Inflammatory macrophage (primary cell): ENCODE measurements at places on chromosomes 7 and 10.

GRCh38 chr7:110664803-110665202 lies 426.1 kb upstream of the LRRN3 start:
- no peak for DNase-seq

GRCh38 chr10:59631237-59631636 lies 78.4 kb downstream of the SLC16A9 start:
- no peak for DNase-seq

DNA sequence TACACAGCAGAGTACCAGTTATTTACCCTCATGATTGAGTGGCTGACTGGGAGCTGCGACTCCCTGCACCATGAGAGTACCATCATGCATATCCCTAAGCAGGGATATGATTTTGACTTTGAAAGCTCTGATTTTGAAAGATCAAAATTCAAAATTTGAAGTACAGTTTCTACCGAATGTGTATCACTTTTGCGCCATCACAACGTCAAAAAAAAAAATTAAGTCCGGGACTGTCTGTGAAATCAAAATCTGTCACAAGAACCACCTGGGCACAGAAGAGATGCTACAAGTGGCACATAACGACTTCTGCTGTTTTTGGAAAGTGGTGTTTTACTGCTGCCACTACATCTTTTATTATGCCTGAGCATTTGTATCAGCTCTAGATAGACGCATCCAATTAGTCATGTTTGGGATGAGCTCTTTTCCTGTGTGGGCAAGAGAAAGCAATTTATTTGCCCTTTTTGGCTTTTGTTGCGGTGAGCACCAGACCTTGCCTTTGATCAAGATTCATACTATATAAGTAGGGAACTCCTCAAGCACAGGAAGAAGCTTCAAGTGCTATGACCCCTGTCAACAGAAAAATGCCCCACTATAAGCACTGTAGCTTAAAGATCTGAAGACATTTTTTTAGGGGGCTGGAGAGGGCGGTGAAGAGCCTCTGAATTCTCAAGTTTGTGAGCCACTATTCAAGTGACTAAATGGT lies 10.7 kb downstream of the MTPN start:
- DNase-seq, result no peak

- no peak for DNase-seq
These were observed 263.2 kb upstream of the MGMT start for GRCh38 chr10:129203819-129204218.

- DNase-seq, result no peak
These were observed 530.6 kb upstream of the MGMT start for GRCh38 chr10:128936392-128936791.

DNA sequence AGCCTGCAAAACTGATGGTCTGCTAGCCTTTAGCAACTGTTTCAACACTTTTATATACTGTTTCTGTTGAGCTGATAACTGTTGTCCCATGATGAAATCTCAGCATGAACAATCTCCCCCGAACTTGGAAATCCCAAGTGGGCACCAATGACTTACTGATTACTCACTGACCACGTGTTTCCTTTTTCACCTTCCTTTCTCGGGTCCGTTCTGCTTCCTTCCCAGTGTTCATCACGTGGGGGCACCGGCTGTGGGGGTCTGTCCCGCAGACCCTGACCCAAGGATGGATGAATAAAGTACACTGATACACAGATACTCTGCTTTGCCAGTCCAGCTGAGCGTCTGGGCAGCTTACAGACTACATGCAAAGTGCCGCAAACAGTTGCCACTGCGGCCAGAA lies 39.0 kb upstream of the RASGEF1A start:
- DNase-seq, result peak; percentile 66

DNA sequence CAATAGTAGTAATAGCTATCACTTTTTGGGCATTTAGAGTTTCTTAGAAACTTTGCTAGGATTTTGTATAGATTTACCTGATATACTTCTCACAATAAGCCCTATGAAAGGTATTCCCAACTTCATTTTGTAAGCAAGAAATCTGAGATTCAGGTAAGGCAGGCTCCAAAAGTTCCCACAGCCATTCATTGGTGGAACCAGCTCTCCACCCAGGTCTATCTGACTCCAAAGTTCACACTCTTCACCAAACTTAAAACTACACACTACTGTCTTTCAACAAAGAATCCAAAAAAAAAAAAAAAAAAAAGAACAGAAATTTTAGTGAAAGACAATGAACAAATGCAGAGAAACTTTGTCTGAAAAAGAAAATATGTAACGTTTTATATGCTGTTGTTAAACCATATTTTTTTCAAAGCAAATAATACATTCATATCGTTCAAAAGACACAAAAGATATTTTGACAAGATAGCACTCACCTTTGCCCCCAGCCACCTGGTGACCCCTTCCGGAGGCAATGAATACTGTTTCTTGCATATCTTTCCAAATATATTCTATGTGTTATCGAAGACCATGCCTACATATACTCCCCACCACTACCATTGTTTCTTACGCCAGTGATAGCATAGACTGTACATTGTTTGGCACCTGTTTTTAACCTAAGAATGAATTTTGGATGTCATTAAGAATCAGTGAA lies 108.2 kb downstream of the C1GALT1 start:
- no peak for DNase-seq

GRCh38 chr7:7563269-7563668 lies 3.4 kb upstream of the MIOS start:
- DNase-seq, result no peak

GRCh38 chr7:1428941-1429501 lies 30.2 kb downstream of the MICALL2 start:
- no peak for DNase-seq

GRCh38 chr10:125060026-125060425 lies 100.3 kb downstream of the CTBP2 start:
- no peak for DNase-seq

- peak; percentile 41 for DNase-seq
These were observed 1.1 kb downstream of the RRP12 start for GRCh38 chr10:97399843-97400545.

- no peak for DNase-seq
These were observed 3.3 kb upstream of the PRSS2 start for GRCh38 chr7:142767451-142767850.

DNA sequence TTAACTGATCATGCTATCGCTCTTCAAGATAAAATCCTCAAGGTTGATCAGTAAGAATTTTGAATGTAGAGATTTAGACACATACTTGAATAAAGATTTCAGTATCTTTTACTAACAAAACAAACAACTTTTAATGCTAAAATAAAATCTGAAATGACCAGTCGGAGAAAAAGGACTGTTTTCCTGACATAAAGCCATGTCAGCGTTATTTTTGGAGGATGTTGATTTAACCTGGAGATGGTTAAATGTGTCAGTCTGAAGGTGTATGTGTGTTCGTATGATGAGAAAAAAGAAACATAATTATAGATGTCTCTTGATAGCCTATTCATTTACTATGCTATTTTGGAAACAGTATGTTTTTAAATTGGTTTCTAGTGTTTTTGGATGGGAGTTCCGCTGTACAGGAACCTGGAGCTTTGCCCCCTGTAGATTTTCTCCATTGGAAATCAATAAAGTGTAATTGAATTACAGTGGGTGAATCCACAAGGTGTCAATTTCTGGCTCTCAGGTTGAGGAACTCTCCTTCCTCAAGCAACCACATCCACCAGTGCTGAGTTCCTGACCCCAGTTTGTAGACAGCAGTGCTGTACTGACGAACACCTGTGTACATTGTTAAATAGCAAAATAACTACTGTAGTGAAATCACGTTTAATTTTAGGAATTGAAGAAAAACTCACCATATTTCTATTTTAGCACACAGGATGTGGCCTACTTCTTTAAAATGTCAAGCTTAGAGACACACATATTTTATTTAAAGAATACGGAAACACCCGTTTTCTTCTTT lies 670.1 kb downstream of the MAGI2 start:
- no peak for DNase-seq

DNA sequence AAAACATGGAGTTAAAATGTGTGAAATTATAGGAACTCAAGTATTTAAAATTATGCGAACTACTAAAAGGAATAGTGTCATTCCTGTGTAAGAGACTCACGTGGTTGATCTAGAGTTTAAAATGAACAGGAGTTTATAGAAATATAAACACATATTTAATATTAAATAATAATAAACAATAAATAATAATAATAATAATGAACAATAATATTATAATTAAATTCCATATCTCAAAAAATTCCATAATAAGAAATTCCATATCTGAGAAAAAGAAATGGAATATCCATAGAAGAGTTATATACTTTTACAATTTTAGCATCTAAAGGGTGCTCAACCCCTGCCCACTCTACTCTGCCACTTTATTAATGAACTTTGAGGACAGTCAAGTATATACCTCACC lies 429.6 kb downstream of the TNS3 start:
- DNase-seq, result no peak

DNA sequence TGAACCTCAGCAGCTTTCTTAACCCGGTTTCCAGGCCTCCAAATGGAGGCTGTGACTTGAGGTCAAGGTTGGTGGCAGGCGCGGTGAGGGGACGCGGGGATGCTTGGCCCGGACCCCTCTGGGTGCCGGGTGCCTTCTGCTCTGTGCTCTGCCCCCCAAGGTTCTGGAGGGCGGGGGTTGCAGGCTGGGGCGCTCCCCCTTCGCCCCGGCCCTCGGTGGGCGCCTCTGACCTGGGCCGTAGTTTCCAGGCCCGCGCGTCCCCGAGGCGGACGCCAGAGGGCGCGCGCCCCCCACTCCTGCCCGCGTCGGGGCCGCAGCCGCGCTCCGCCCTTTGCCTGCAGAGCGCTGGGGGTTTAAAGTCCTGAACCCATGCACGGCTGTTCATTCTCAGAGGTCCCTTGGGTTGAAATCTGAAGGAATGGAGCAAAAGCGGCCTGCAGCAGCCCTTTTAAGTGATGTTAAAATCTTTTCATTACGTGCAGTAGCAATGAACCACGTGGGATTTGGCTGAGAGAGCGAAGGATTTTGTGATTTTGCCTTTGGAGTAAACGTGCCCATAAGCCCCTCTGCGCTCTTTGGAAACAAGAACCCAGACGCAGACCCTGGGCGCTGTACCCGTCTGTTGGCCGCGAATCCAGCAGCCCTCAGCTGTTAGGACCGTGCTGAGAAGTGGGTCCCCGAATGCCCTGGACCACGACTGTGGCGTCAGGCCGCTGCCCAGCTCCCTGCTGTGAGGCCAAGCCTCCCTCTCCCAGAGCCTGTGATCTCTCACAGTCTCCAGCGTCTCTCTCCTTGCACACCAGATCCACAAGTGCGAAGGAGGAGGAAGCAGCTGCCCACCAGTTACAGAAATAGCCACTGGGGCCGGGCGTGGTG lies 135.0 kb downstream of the ACTR3B start:
- DNase-seq, result peak; percentile 14

DNA sequence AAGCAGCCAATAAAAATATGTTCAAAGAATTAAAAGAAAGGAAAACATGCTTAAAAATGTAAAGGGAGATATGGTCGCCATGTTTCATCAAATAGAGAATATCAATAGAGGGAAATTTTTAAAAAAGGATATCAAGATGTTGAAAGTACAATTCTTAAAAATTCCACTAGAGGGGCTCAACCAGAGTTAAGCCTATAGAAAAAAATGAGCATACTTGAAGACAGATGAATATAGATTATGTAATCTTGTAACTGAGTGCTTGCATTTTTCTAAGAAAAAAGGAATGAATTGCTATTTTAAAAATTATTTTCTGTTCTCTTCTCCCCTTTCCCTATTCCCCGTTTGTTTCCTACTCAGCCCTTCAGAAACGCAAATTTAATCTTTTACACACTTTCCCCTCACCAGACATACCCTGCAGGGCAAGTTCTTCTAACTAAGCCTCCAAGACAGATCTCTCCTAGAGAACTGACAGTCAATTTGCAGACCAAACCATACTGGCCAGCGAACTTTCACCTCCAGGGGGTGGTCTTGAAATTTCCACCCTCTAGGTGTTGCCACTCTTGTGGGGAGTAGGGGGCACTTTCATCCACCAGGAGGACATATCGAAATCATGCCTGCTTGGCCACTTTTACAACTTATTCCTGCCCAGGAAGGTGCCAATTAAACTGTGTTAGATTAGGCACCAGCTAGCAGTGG lies 67.7 kb downstream of the NSUN6 start:
- DNase-seq, result peak; percentile 5

DNA sequence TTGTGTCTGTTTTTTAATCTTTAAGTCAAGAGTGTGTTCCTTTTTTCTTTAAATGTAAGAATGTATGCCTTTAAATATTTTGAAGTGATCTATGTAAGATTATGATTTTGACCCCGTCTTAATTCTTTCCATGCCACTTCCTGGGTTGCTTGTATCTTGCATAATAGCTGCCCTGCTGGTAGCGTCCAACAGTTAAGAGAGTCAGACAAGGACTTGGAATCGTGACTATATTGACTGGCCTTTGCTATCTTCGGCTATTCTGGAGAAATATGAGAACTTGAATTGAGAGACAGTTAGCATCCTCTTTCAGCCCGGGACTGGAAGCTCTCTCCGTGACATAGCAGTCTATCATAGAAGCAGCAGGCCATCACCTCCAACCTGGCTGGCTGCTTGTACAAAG lies 13.0 kb downstream of the NRP1 start:
- no peak for DNase-seq

GRCh38 chr10:93542358-93542791 lies 24.1 kb upstream of the FFAR4 start:
- no peak for DNase-seq

- no peak for DNase-seq
These were observed 11.5 kb downstream of the ZRANB1 start for GRCh38 chr10:124953421-124953820.

DNA sequence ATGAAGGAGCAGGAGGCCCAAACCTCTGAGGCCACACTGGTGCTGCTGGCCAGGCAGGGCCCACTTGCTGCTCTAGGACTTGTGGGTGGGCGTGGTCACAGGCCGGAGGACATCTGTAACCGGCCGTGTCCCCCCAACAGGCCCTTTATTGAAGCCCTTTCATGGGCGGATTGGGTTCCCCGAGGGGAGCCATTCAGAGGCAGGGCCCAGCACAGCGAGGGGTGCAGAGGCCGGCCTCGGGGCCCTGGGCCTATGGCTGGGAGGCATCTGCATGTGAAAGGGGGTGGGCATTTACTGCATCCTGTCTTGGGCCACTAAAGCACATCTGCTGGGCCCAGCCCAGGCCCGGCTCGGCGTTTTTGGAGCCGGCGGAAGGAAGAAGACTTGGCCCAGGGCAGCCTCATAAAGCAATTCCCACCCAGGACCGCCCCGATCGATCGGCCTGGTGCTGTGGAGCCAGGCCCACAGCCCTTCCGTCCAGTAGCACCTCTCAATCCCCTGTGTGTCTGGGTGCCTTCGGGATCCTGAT lies 8.4 kb downstream of the LHPP start:
- no peak for DNase-seq

DNA sequence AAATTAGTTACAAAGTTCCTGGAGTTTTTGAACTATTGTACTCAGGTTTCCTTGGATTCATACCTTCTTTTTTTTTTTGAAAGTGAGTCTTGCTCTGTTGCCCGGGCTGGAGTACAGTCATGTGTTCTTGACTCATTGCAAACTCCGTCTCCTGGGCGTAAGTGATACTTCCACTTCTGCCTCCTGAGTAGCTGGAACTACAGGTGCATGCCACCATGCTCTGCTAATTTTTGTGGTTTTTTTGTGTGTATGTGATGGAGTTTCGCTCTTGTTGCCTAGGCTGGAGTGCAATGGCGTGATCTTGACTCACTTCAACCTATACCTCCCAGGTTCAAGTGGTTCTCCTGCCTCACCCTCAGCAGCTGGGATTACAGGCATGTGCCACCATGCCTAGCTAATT lies 22.3 kb downstream of the MCM10 start:
- DNase-seq, result no peak

- DNase-seq, result no peak
These were observed 46.9 kb downstream of the KMT2E start for GRCh38 chr7:105060923-105061322.

GRCh38 chr7:5351507-5352265 lies 68.9 kb downstream of the SLC29A4 start:
- DNase-seq, result no peak
